ENCODE measurements at places on chromosomes 1 and 21. TPM values are rescaled to one million over a fixed set of nuclear protein-coding genes. Genes with fewer than 3 reads are reported as not detected.
A peak's percentile ranks its signal among the peaks of the same experiment; 100 is the strongest.

- no peak for DNase-seq
Observed at GRCh38 chr1:80657044-80657643, 1143.6 kb upstream of the ADGRL2 start.

DNA sequence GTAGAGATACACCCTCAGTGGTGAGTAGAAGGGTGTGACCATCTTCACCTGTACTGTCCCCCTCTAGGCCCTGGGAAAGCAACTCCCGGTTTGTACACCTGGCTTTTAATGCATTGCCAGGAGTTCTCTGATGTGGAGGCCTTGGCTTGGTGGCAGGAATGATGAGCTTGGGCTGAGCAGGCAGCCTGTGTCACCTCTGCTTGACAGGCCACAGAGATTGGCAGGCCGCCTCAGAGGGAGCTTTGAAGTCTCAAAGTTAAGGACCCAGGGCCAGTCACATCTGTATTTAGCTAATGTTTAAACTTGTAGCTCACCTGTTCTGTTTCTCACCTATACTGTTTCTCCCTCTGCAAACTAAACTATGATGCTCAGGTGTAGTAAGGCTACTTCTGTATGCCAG lies 28.5 kb downstream of the HUNK start:
- DNase-seq = no peak

Gene ACOT11
- total RNA-seq = 4.1 TPM

Gene CD2
- total RNA-seq = not detected

DNA sequence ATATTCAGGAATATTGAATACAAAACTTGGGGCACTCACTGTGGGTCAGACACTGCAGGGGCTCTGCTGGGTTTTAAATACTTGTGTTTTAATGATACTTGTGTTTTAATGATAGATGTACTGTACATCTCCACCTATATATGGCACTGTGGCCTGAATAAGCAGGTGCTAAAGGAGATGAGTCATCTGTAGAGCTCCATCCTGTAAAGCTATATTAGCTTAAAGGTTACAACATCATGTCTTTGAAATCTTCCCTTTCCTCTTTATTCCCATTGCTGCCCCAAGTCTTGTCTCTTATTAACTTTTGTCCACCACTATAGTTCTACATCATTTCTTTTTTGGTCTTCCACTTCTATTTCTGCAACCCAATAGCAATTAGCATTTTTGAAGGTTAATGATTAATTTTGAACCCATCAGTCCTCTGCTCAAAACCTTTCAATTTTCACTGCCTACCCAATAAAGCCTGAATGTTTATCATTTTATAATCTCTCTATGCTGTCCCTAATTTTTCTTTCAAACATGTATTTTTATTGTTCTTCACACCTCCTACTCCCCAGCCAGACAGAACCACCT lies 113.3 kb upstream of the PTGFR start:
- peak; percentile 61 for DNase-seq

DNA sequence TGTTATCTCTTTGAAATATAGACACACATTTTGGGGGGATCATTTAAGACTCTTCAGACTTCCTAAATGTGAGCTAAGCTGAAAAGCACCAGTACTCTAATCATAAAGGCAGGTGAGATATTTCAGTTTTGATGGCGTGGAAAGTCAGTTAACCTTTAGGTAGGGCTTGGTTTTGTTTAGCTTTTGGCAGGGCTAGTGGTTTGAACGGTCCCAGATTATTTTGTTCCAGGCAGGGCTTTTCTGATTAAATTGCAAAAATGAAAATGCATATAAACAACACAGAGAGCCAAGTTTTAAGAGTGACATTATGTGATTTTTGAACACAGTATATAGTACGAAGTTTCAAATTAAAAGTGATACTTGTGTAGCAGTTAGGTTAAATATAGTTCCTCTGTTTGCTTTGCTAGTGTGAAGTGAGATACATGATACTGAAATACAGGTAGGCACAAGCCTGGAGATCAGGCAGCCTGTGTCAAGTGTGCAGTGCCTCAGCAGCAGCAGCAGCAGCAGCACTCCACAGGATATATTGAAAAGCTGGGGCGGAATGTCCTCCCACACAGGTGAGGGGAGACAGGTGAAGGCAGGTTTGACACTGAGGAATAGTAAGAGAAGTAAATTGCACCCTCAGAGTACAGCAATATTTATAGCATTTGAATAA lies 47.4 kb downstream of the CAMTA1 start:
- DNase-seq = no peak
